T-helper 1 cell (primary cell): ENCODE measurements at places on chromosomes 6 and 20.

DNA sequence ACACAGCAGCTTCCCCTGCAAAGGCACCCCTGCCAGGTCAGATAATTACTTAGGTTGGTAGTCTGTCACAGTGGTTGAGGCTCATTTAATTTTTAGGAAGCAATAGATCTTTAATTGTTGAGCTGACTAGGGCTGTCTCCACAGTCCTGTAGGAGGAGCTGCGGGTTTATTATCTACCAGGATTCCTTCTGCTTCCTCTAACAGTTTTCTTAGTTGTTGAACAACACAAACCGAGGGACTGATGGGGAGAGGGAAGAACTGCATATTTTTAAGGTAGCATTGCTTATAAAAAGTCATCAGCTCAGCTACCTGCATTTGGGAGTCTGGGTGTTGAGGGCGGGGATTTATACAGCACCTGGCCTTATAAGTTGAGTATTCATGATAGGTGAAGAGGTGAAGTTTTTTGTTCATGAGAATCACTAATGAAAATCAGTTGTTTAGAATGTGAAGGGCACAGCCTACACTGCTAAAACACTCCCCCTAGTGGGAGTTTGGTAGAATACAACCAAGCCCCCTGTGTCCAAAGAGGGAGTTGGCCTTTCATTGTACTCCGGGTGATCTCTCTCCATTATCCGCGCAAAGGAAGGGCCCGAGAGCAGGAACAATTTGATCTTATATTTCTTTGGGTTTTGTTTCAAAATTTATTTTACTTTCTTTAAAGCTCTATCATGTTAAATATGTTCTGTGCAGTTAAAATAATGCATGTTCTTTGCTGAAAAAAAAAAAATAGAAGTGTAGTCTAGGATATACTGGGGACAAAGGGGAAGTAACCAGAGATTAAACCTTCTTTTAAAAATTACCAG lies 69.6 kb downstream of the SSR1 start:
- no peak for DNase-seq

DNA sequence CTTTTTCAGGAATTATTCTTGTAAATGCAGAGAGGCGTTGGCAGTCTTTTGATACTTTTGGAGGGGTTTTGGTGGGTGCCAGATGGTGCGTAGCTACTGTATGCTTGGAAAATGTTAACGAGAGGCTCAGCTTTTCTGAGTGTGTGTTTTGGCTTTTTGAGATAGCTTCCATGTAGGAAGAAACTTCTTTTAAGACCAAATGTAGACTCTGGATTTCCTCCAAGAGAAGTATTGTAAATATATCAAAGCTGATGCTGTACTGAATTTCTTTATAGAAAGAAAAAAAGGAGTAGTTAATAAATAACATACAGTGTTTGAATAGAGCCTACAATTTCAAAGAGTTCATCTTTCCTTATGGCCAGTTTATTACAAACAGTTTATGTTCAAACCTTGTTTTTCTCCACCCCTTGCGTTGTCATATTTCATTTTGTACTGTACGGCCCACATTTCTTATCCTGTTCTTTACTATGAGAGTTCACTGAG lies 16.7 kb downstream of the TIAM2 start:
- no peak for DNase-seq

GRCh38 chr6:116047173-116047933 lies 13.3 kb downstream of the FRK start:
- DNase-seq: no peak

DNA sequence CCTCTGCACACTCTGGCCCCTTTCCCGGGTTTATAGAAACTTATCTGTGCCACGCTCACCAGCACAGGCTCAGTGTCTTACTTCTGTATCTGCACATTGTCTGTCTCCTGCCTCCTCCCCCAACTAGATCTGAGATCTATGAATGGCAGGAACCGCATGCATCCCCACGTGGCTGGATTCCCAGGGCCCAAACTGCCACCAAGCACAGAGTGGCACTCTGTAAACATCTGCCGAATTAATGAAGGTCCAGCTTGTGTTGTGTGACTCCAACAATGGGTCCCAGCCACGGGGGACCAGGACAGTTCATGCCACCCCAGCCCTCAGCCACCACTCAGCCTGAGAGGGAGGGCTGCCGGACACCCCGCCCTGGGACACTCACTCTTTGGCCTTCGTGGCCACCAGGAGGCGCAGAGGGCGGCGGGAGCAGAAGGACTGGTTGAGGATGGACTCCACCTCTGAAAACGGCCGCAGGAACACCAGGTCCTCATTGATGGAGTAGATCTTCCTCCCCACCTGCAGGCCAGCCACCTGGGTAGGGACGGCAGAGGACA lies 171.1 kb downstream of the PREX1 start:
- DNase-seq: no peak

DNA sequence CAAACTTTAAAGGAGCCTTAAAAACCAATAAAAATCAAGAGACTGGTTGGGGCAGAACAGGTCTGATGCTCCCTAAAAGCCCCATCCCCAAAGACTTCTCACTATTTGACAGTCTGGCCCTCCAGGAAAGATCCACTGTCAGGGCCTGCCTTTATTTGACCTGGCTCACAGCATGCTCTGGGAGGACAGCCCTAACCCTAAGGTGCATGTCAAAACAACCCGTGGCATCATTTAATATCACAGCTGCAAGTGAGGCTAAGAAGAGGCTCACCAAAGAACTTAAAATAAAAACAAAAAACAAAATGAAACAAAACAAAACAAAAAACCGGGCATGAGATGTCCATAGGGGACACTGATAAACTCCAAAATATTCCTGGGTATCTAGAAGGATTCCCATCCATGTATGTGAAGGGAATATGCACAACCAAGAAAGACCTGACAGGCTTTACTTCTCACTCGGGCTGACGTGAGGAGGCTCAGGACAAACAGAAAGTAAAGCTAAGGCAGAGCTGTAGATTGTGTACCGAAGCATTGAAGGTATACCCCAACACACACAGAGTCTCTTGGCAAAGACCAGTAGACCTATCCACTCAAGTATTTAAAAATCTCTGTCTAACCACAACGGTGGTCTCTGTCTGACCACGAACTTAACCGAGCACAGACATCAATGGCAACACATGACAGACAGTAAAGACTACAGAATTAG lies 57.3 kb downstream of the AHI1 start:
- DNase-seq: peak; percentile 24
